ENCODE measurements at places on chromosomes 16 and 17. TPM values are rescaled to one million over a fixed set of nuclear protein-coding genes. Genes with fewer than 3 reads are reported as not detected.

Gene CD300A
- 5.2 TPM for polyA plus RNA-seq

DNA sequence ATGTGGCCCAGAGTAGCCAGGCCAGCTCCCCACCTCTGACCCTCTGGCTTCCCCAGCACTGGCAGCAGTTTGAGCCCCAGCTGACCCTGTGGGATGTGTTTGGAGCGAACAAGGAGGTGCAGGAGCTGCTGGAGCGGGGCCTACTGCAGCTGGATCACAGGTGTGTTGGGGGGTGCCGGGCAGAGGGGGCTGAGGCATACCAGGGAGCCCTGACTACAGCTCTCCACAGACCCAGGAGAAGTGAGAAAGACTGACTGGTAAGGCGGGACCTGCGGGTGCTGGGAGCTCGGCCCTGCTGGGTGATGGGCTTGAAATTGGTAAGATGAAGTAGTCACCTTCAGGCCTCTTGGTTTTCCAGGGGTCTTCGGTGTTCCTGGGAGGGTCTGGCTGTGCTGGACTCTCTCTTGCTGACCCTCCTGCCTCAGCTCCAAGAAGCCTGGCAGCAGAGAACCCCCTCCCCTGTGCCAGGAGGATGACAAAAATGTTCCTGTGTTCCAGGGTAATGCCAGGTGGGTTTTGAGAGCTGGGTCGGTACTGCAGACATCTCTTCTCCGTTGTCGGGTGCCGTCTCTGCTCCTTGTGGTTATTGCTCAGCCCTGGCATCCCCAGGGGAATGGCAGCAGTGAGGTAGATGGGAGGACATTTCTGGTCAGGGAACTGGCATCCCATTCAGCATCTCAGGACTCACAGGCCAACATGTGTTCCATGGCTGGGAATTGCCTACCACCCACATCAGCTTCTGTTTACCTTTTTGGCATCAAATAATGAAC lies 5.9 kb downstream of the RSAD1 start:
- DNase-seq, result no peak

GRCh38 chr17:64357191-64357981 lies 33.3 kb downstream of the PECAM1 start:
- no peak for DNase-seq

Gene UBN1
- 17.5 TPM for polyA plus RNA-seq

DNA sequence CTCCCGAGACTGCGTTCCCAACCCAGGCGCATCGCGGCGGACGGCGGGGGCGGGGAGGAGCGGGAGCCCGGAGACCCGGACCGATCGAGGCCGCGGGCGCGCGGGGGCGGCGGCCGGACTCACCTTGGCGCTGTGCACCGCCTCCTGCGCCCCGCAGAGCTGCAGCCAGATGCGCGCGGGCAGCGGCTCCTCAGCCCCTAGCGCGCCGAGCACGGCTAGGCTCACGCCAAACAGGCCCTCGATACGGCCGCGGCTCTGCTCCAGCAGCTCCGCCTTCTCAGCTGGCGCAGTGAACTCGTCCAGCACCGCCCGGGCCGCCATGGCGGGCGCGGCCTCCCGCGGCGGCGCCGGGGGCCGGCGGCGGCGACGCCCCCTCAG lies 339 bp downstream of the N4BP1 start:
- no peak for DNase-seq

Gene CX3CL1
- polyA plus RNA-seq, result 56.5 TPM

Gene AIPL1
- polyA plus RNA-seq, result not detected

GRCh38 chr17:9199571-9200551 lies 178.6 kb downstream of the NTN1 start:
- DNase-seq, result no peak

Gene ERAL1
- 35.8 TPM for polyA plus RNA-seq

DNA sequence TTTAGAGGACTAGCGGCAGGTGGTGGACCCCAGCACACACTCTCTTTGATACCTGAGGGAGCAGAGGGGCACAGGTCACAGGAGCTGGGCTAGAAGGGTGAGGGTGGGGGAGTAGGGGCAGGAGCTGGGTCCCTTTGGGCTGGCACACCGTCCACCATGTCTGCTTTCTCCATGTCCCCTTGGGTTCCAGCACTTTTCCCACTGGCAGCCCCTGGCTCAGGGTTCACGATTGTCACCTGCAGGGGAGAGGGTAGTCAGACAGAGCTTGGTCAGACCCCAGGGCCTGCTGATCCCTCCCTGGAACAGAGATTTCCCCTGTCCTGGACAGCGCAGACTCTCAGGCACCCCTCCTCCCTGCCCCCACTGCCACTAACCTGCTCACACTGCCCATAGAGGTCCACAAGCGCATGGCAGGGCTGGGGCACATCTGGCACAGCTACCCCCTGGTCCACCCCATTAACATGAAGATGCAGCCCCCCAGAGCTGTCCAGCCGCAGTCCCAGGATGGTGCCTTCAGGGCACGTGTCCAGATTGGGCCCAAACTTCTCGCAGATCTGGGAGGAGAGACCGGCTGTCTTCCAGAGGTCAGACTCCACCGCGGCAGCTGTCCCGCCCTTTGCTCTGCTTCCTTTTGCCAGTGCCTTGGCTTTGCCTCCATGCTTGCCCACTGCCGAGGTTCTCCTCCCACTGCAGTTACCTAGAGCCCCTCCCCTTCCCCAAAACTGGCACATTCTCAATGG lies 3.1 kb upstream of the GPS2 start:
- no peak for DNase-seq

GRCh38 chr17:39929646-39930407 lies 2.3 kb downstream of the LRRC3C start:
- DNase-seq, result no peak

Gene ENO3
- polyA plus RNA-seq, result 6.3 TPM

GRCh38 chr16:8194794-8195193 lies 395.5 kb downstream of the TMEM114 start:
- DNase-seq, result no peak

Gene ITGB3
- 19.2 TPM for polyA plus RNA-seq

- no peak for DNase-seq
Measured at GRCh38 chr16:55256412-55257016, 67.5 kb upstream of the IRX6 start.

Gene TAF15
- polyA plus RNA-seq, result 134 TPM

GRCh38 chr17:48747445-48748363 lies 19.2 kb upstream of the HOXB13 start:
- DNase-seq, result no peak

GRCh38 chr17:32854832-32855389 lies 22.0 kb downstream of the MYO1D start:
- no peak for DNase-seq

DNA sequence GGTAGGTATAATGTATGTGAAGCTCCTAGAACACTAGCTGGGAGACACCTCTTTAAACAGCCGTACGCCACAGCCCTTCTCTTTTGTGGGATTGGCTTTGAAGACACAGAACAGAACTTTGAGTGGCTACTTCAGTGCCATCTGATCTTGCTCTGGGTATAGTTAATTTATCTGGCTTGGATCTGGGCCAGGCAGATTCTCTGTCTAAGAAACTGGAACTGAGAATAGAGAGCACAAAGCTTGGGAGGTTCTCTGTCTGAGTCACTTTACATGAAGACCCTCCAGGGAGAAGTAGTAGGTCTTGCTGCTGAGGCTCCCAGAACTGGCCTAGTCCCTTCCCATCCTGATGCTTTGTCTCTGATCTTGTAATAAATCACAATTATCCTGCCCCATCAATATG lies 721.0 kb upstream of the KIF2B start:
- no peak for DNase-seq

Gene ELMO3
- 6.4 TPM for polyA plus RNA-seq

DNA sequence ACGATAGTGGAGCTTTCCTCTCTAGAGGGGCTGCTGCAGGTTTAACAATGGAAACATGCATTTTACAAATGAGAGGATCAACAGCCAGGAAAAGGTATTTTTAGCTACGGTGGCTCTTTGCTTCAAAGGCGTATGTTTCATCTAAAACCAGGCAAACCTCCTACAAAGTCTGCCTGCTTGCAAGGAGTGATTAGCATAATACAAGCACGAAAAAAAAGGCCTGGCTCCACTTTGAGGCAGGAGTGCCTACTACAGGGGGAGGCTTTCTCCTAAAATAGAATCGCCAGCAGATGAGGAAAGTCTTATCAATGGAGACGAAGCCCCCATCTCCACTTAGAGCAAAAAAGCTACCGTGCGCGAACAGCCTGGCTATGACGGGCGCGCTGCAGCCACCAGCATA lies 27.1 kb upstream of the MTSS2 start:
- no peak for DNase-seq

GRCh38 chr17:29665481-29665810 lies 42.7 kb upstream of the CORO6 start:
- no peak for DNase-seq

- DNase-seq, result no peak
Measured at GRCh38 chr16:56551796-56552738, 12.8 kb upstream of the MT4 start.

DNA sequence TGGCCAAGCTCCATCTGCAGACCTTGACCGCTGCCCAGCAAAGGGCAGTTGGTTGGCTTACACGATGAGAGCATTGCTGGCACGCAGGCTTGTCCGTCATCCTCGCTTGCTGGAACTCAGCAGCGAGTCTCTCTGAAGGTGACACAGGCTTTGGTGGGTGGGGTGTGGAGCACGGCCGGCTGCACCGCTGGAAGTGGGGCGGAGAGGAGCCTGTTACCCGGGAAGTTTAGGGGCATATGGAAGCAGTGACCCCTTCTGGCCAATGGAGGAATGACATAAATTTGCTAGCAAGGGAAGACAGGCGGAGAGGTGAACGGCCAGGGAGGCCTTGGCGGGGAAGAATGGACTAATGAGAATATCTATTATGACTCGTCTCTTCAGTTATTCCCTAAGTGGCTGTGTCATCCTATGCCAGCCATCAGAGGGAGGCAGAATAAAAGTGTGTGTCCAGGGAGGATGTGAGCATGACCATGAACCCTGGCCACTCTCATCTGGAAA lies 65.9 kb upstream of the SDK2 start:
- DNase-seq, result no peak

- DNase-seq, result no peak
Measured at GRCh38 chr16:6281994-6282393, 1050.7 kb upstream of the RBFOX1 start.

DNA sequence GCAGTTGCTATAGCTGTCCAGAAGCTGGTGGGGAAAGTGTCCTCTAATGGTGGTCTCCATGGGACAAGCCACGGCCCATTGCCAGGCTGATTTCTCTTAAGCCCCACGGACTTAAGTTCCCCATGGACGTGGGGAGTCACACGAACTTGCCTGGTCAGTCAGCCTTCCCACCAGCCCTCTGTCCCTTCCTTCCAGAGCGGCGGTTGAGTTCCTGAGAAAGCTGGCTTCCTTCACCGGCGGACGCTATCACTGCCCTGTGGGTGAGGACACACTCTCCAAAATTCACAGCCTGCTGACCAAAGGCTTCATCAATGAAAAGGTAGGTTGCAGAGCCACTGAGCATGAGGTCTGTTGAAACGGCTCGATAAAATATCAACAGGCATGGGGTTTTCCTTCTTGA lies 10.0 kb upstream of the SDR42E2 start:
- DNase-seq, result no peak

DNA sequence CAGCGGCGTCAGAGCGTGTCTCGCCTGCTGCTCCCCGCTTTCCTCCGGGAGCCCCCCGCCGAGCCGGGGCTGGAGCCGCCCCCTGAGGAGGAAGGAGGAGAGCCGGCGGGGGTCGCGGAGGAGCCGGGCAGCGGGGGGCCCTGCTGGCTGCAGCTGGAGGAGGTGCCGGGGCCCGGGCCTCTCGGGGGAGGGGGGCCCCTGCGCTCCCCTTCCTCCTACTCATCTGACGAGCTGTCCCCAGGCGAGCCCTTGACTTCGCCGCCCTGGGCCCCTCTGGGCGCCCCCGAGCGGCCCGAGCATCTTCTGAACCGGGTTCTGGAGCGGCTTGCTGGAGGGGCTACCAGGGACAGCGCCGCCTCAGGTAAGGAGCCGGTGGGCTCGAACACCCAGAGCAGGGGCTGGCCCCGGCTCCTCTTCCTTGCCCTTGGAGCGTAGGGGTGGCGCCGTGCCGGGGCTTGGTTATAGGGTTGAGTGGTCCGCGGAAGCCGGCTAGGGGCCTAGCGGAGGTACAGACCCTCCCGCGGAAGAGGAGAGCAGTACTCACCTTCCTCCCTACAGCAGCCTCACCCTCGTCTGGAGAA lies 841 bp downstream of the RAPGEFL1 start:
- DNase-seq, result no peak

DNA sequence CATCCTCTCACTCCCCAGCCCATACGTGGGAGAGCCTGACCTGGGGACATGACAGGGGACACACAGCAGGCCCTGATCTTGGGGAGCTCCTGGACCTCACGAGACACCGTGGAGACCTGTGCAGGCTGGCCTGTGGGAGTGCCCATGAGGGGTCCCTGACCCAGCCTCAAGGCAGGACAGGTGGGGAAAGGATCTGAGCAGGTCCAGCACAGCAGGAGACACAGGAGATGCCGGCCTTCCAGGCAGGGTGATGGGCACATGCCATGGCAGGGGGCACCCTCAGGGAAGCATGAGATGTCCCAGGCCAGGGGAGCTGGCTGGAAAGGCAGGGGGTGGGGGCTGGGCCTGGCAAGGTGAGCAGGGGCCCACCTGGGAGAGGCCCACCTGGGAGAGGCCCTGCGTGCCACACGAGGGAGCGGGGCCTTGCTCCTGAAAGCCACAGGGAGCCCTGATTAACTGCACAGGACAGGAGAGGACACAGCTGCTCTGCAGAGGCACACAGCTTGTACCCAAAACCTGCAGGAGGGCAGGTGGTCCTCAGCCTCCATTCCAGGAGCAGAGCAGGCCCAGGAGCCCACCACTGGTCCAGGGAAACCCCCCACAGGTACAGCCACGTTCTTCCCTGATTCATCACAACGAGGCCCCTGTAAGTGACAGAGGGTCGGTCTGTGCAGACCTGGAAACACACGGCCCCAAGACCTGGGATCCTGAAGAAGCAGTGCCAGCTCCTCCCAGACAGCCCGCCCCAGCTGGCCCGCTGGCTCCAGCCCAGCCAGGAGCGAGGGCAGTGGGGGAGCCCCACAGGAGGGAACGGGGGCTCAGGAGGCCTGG lies 26.6 kb upstream of the KRT17 start:
- no peak for DNase-seq

Gene TEKT5
- polyA plus RNA-seq, result 0.19 TPM

DNA sequence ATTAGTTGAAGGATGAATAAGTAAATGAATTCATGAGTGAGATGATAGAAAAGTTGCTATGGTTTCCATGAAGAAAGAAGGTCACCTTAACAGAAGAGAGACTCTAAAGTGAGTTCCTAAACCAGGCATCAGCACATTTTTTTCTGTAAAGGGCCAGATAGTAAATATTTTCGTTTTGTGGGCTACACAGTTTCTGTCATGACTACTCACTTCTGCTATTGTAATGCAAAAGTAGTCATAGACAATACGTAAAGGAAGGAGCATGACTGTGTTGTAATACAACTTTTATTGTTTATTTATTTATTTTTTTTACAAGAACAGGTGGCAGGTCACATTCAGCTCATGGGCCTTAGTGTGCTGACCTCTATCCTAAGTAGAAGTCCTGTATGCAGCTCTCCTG lies 426.1 kb upstream of the DYNLRB2 start:
- DNase-seq, result no peak

Gene LSM12
- 20.9 TPM for polyA plus RNA-seq

- peak; percentile 79 for DNase-seq
Measured at GRCh38 chr17:42311240-42312034, 23.1 kb downstream of the STAT5A start.

GRCh38 chr17:27793906-27794569 lies 6.3 kb downstream of the NOS2 start:
- DNase-seq, result no peak

Gene C17orf100
- 3.0 TPM for polyA plus RNA-seq

Gene COL1A1
- polyA plus RNA-seq, result 802 TPM

- DNase-seq, result no peak
Measured at GRCh38 chr16:86834451-86835035, 256.2 kb downstream of the FOXL1 start.

Gene MYH1
- not detected for polyA plus RNA-seq

GRCh38 chr16:26316683-26317464 lies 625.1 kb downstream of the HS3ST4 start:
- DNase-seq, result no peak

Gene GAST
- polyA plus RNA-seq, result not detected

Gene DDX42
- polyA plus RNA-seq, result 67.3 TPM

GRCh38 chr17:67648032-67648905 lies 69.5 kb upstream of the NOL11 start:
- no peak for DNase-seq

All from urinary bladder (tissue), 4 donors.